ENCODE measurements at places on chromosomes 12 and 14. TPM values are rescaled to one million over a fixed set of nuclear protein-coding genes. Genes with fewer than 3 reads are reported as not detected.

The MDGA2 gene
- total RNA-seq = not detected

The KRT6A gene
- total RNA-seq = not detected

DNA sequence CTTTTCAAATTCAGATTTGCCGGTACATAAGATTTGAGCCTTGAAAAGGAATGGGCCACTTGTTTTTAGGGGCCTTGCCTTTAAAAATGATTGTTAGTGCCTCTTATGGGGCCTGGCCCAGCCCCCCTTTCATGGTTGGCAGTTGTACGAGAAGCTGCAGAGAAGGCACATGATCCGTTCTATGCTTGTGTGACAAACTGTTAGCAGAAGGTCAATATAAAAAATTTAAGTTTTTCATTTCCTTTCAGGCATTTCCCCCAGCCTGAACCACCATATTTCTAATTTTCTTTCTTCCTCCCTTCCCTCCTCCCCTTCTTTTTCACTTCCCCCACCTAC, 119.1 kb downstream of the PLXNC1 start:
- no peak for DNase-seq

The LBHD2 gene
- not detected for total RNA-seq

The DPPA3 gene
- total RNA-seq = not detected

- no peak for DNase-seq
Measured at GRCh38 chr12:111089616-111090015, 169.2 kb upstream of the MYL2 start.

DNA sequence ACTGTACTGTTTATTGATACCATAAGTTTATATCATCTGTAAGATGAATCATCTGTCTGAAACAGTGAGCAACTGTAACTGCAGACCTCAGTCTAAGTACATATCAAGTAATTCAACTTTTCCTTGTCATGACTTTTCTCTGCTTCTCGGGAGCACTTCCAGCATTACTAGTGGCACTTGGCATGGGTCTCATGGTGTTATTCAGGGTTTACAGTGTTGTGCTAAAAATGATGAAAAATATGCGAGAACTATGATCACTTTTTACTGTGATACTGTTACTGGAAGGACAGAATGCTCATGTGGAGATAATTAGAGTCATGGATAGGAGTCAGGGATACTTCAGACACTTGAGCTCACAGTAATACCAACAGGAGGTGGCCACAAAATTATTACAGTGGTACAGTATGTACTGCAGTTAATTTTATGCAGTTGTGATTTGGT, 8.3 kb downstream of the KTN1 start:
- no peak for DNase-seq

GRCh38 chr12:585062-586061, 77.9 kb downstream of the NINJ2 start:
- DNase-seq = no peak

- no peak for DNase-seq
Measured at GRCh38 chr12:32031109-32031508, 71.9 kb downstream of the RESF1 start.

DNA sequence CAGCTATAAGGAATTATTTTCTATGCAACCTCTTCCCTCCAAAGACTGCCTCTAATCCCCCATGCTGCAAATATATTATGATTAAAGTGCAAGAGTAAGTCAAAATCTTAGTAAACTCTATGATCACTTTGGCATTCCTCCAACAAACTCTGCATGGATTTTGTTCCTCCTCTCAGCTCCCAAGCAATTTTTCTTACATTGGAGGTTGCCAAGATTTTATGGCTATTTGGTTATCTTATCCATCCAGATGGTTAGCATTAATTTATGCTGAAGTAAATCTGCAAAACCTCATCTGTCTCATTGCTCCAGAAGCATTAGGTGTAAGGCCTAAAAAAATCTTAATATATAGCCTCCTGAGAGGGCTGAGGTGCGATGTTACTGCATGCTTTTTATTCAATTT, 228.1 kb downstream of the CHST11 start:
- DNase-seq = no peak

- DNase-seq = no peak
Measured at GRCh38 chr12:78490861-78491260, 373.7 kb upstream of the SYT1 start.

DNA sequence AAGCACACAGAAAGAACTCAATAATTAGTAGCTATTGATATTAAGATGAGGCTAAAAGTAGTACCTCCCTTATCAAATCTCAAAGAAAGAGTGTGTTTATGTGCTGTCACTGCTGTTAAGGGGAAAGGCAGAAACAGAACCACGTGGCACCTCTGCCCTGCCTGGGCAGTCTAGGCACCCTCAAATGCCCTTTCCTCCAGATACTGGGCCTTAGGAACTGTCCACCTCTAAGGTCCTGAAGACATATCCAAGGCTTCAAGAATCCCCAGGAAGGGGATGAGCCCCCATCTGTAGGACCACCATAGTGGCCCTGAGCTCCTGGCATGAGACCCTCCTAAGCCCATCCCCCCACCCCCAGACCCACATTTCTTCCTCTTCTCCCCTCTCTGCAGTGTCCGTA, 29.1 kb downstream of the NGB start:
- no peak for DNase-seq

DNA sequence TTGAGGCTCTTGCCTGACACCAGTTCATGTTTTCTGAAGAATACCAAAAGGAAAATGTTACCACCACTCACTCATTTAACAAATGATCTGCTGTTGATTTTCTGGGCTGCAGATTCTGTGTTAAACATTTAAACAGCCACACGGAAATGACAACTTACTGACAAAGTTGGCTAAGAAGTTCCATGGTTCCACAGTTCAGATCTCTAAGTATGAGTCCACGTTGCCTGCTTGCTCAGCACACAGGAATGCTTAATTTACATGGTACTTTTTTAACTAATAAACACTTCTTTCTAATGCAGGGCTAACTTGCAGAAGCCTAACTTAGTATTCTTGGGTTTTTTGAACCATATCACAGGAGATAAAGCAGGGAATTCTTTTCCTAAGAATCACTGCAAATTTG, 34.7 kb downstream of the PTGER2 start:
- DNase-seq = no peak

DNA sequence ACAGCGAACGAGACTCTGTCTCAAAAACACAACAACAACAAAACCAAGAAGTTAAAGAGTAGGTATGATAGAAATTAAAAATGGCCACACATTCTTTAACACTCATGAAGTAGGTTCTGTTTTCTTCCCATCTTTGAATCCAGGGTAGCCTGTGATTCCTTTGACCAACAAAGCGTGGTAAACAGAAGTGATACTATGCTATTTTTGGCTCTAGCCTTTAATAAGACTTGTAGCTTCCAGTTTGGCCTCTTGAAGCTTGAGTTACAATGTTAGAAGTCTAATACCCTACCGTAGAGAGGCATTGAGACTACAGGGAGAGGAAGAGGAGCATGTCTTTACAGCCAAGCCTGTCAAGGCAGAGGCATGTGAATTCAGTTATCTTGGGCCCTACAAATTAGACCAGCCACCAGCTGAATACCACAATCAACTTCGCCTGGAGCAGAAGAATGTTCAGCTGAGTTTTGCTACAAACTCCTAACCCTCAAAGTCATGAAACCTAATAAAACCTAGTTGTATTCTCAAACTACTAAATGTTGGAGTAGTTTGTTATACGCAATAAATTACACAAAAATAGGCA, 4.9 kb upstream of the NEMF start:
- no peak for DNase-seq

DNA sequence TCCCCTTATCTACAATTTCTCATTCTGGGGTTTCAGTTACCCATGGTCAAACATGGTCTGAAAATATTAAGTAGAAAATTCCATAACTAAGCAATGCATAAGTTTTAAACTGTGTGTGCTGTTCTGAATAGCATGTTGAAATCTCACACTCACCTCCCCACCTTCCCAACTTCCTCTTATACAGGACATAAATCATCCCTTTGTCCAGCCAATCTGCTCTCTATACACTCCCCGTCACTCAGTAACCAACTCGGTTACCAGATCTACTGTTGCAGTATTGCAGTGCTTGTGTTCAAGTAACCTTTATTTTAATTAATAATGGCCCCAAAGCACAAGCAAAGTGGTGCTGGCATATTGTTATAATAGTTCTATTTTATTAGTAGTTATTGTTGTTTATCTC, 420.5 kb downstream of the GXYLT1 start:
- DNase-seq = no peak

The LPAR5 gene
- 5.6 TPM for total RNA-seq

DNA sequence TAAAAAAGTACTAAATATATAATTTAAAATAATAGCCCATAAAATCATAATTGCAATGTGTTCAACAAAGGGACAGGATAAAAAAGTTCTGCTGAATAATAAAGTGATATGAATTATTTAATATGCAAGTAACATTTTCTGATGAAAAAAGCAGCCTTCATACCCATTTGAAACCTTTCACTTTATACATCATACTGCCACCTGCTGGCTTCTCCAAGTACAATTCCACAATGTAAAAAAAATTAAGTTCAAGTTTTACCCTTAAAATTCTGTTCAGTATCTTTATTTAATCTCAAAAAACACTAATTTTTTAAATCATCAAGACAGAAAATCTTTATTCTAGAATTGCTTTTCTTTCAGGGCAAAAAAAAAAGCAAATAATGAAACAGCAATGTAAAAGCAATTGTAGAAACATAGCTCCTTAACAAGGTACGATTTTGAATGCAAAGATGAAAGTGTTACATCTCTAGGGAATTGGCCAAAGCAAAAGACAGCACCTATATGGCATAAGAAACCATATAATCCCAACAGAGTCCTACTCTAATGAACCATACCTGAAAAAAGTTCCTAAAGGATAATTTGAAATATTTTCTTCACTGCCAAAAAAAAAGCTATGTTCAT, 15.0 kb downstream of the MDM1 start:
- DNase-seq = peak; percentile 61

The YY1 gene
- total RNA-seq = 75.7 TPM

DNA sequence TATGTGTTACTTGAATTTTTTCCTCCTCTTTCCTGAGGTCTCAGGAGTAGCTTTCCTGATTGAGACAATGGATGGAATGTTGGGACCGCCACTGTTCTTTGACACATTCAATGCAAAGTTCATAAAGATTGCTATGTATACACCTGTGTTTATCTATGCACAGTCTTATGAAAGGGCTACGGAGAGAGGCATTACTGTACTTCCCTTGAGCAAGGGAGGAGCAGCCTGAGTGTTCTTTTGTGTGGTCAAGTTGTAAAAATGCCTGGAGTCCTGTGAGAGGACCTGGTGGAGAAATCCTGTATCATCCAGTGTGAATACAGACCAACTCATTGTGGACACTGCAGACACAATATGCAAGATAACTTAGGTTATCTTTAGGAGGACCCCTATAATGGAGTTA, 1.2 kb downstream of the SRGAP1 start:
- DNase-seq = no peak

DNA sequence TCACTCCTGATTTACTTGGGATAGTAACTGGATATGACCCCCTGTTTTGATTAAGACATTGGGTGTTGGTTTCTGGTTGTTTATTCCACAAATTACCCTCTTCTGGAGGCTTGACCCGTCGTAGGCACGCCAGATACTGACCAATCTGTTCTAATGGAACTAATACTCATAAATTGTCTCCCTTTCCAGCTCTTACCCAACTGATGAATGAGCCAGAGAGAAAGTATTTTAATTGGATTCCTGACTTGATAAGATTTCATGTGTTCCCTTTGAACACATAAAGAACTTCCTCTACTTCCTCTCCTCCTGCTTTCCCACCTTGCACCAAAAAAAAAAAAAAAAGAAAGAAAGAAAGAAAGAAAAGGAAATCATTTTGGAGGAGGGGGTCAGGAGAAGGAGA, 340.9 kb downstream of the PCNX1 start:
- DNase-seq = no peak

GRCh38 chr12:108840605-108841332, 16.6 kb downstream of the SSH1 start:
- no peak for DNase-seq

The KRT6C gene
- total RNA-seq = not detected

The HPD gene
- total RNA-seq = not detected

GRCh38 chr14:34387974-34388516, 74.0 kb downstream of the SPTSSA start:
- DNase-seq = no peak

The RNASE7 gene
- not detected for total RNA-seq

The GLIPR1L1 gene
- total RNA-seq = not detected

GRCh38 chr14:94111276-94112095, 950 bp downstream of the IFI27 start:
- no peak for DNase-seq

DNA sequence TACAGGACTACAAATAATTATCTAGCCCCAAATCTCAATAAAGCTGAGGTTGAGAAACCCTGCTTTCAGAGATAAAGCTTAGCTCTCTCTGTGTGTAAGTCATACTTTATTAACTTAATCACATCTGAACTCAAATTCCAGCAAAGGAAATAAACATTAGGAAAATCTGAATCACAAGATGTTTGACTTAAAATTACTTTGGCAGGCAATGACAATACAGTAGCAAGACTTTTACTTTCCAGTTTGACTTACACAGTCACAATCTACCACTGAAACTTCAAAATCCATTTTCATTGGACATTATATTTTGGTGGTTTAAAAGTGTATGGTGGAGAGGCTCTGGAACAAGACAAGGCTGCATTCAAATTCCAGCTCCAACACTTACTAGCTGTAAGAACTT, 11.4 kb downstream of the TMEM116 start:
- DNase-seq = no peak

DNA sequence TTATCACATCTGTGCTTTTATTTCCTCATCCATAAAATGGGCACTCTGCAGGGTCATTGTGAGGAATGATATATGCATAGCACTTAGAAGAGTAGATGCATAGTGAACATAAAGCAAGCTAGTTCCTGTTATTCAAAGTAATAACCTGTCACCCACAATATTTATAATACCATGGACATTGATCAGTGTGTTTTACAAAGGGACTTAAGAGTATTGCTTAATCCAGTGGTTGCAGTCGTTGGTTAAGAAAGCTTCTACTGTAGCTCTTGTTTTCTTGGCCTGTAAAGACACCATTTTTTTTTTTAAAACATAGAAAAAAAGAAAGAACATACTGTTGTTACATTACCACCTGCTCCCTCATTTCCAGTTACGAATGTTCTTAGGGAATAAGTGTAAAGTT, 13.1 kb downstream of the METAP2 start:
- no peak for DNase-seq

DNA sequence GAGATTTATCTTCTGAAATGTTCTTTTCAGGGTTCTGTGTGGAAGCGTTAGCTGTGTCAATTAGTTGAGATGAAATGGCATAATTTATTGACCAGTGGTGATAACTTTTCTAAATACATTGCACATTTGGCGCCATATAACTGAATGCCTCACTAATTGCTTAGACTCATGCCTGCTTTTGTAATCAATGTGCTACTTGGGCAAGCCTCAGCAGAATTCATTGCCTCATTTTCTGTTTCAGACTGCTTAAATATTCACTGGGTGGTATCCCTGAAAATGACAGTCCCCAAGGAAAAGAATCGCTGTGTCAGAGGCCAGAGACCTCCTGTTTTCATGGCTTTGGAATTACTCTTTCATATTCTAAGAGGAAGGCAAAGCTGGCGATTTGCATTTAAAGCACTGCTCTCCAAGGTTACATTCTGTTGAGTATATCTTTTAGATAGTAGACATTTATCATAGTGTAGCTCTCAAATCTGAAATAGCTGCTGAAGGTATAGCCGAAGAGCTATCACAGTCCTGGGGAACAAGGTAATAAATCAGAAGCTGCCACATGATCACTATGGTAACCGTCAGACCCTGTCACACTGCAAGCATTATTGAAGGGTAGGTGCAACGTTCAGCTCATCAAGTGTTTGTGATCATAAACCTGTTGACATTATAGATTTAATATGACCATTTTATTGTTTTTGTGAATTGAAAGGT, 297.3 kb upstream of the E2F7 start:
- DNase-seq = no peak

The CMKLR1 gene
- 1.1 TPM for total RNA-seq

All from natural killer cell treated with Interleukin-12 subunit alpha and Interleukin-12 subunit beta and Interleukin-15 and Interleukin-18, amount 100 ng/mL, for 72 hours (primary cell).